ENCODE measurements at places on chromosomes 12 and 14.

GRCh38 chr14:68315081-68315480 lies 477.8 kb downstream of the ZFP36L1 start:
- no peak for DNase-seq

DNA sequence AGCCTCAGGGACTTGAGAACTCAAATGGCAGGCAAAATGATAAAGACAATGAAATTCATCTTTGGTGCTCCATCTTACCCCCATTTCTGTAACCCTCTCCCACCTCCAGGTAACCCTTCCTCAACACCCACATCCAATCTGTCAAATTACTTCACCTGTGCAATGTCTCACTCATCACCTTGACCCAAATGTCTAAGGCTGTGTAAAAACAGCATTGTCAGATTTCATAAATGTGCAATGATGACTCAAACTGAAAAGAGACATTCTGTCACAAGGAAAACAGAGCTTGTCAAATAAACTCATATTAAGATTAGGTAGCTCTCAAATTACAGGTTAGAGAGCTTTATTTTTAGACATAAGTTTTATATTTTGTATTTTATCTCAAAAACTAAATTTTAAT lies 19.9 kb upstream of the COCH start:
- DNase-seq = no peak

GRCh38 chr14:90355540-90356518 lies 24.1 kb upstream of the NRDE2 start:
- DNase-seq = no peak

GRCh38 chr12:53053218-53054111 lies 3.6 kb downstream of the TNS2 start:
- DNase-seq = no peak

Measured in DMS 273 treated with DMSO at 0.1 percent for 48 hours (cell line).